ENCODE measurements at places on chromosomes 7 and 10.

GRCh38 chr10:126027692-126028091, 131.3 kb downstream of the FANK1 start:
- no peak for DNase-seq

GRCh38 chr10:71218046-71218650, 5.8 kb downstream of the UNC5B start:
- no peak for DNase-seq

GRCh38 chr7:5206686-5207085, 16.7 kb downstream of the WIPI2 start:
- no peak for DNase-seq

DNA sequence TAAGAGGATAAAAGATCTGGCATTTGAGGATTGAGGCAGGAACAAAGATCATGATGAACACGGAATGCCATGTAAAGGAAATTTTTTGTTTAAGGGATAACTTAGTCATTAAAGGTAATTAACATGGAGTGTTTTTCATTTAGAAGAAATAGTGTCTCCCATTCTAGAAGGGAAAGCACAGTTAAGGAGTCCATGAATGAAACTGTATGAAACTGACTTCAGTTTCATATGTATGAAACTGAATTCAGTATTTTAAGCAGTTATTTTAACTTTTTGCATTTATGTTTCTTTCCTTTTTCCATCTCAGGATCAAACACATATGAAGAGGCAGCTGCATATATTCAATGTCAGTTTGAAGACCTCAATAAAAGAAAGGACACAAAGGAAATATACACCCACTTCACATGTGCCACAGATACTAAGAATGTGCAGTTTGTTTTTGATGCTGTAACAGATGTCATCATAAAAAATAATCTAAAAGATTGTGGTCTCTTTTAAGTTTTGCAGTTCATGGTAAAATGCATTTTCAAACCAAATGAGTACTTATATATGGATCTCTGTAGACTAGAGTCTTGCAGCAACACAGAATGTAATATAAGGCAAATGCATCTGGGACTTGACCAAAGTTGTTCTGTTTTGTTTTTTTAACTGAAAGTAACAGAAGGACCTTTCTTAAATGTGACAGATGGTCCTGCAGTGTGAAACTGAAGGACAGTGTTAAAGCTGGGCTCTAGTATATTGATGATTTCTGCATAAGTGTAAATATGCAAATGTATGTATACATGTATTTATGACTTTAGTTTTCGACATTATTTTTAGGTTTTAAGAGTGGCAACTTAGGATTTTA, 82.6 kb downstream of the GNAI1 start:
- DNase-seq: no peak

GRCh38 chr7:35336444-35336843, 82.5 kb upstream of the TBX20 start:
- no peak for DNase-seq

GRCh38 chr10:27479016-27479415, 25.1 kb upstream of the RAB18 start:
- no peak for DNase-seq

DNA sequence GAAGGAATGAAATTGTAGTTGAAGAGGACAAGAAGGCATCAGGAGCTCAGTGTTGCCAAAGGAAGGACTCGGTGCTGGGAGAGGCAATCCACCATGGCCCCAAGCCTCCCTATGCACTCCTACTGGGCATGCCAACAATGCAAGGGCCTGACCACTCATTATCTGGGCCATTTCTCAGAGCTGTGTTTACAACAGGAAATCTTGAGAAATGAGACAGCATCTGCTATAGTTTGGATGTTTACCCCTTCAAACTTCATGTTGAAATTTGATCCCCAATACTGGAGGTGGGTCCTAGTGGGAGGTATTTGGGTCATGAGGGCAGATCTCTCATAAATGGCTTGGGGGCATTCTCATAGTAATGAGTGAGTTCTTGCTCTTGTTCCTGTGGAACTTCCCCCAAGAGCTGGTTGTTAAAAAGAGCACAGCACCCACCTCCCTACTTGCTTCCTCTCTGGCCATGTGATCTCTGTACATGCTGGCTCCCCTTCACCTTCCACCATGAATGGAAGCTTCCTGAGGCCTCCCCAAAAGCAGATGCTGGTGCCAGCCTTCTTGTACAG, 50.8 kb upstream of the AOAH start:
- DNase-seq: no peak

GRCh38 chr7:723541-723940, 3.0 kb upstream of the DNAAF5 start:
- no peak for DNase-seq

GRCh38 chr7:151539088-151539671, 19.5 kb upstream of the RHEB start:
- no peak for DNase-seq

GRCh38 chr10:58102897-58103296, 164.8 kb downstream of the IPMK start:
- DNase-seq: no peak

- no peak for DNase-seq
Measured at GRCh38 chr10:3350205-3350604, 177.6 kb upstream of the PITRM1 start.

DNA sequence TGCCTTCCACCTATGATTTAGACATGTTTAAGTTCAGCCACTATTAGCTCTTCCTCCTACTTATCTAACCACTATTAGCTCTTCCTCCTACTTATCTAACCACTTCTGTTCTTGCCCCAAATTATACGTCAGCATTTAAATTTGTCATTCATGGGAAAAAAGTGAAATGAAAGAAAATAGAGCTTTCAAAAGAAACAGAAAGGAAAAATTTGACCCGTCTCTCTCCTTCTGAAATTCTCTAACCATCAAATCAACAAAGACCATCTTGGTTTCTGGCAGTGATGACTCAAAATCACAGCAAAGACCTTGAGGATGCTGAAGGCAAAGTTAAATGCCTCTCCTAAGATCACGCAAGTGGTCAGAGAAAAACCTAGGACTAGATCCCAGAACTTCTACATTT, 2.6 kb downstream of the LIPA start:
- DNase-seq: no peak

- DNase-seq: no peak
Measured at GRCh38 chr7:93117327-93117726, 452 bp downstream of the SAMD9 start.

DNA sequence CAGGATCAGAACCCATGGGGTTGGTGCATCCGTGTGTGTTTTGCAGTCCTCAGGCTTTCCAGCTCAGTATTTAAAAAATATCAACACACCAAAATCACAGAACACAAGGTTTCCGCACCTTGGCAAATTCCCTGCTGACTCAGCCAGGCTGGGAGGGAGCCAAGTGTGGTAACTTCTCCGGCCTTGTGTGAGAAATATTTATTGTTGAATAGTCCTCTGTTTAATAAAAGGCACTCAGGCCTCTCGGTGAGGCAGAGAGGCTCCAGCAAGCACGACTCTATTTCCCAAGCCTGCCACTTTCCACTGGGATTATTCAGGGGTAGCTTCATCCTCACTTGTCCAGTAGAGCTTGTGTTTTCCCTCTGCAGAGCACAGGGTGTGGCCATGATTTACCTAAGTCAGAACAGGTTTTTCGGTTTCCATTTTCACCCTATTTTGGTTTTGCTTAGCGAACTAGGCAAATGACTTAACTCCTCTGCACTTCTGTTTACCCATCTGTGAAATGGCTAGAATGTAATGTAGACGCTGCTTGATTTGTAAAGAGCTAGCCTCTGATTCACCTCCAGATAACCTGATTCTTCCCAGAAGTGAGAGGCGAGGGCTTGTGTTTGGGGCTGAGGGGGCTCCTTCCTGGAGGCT, 13.0 kb upstream of the CHST15 start:
- DNase-seq: peak; percentile 77

DNA sequence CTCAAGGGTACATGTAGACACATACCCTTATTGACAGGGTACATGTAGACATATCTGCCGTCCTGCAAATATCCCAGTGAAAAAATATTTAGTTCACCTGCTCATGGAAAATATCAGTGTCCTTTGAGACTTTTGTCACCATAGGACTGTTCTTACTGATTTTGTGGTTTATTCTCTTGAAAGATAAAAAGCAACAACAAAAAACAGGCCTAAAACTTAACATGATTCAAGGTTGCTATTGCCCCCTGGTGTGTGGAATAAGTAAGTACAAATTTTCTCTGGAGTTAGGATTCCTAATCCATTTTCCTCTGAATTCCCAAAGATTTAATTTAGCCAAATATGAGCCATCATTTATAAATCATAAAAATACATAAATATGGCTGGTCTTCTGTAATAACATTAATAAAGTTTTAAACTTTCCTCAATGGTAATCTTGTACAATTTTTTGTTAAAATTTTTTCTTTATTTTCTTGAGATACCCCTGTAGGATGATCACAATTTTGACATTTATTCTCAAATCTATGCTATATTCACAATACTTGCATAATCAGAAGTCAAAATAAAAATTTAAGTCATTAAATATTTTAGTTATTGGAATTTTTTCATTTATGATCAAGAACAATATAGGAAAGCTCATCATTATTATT, 741.4 kb upstream of the POT1 start:
- no peak for DNase-seq

DNA sequence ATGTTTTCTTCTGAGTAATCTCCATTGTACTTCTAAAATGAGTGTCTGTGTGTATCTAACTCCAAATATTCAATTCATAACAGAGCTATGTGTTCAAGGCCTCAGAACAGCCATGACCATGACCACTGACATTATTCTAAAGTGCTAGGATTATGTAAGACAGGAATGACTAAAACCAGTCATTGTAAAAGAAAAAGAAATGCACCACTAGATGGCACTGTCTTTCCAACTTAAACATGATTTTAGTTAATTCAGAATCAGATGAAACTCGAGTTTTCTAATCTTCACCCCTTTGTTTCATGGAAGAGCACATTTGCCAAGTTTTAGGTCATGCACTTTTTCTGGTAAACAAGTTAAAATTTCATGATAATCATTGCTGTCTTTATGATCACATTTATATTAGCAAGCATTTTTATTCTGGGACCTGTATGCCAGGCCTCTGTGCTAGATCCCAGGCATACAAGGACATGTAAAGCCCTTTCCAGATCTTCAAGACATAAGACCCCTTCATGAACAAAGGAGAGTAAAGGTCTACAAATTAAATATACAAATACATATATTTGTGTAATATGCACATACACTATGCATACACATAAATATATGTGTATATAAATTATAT, 26.1 kb upstream of the RSU1 start:
- DNase-seq: no peak

DNA sequence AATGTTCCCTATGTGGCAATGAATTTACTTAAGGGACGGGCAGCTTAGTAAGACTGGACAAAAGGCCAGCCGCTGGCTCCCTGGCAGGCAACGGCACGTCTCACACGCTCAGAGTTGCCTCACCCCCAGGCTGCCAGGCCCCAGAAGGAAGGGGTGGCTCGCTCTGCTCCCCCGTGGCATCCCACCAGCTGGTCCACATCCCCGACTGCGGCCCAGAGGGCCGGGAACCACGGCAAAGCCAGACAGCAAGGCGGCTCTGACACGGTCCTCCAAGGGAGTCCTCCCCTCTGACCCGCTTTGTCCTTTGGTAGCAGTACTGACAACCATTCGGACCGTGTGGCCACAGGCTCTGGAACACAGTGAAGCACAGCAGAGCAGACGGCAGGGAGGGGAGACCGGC, 34.1 kb downstream of the NUDT1 start:
- DNase-seq: no peak

DNA sequence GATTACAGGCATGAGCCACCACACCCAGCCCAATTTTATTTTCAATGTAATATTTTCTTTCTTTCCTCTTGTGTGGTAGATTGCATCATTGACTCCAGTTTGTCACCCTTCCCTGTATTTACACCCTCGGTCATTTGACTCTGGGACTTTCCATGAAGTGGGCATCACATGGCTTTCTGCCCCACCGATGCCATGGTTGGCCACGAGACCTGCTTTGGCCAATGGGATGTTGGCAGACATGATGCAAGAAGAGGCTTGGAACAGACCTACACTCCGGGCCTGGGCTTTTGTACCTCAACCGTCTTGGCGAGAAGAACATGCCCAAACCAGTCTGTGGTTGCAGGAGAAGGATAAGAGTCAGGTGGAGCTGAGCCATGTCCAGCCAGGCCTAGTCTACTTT, 38.8 kb upstream of the CACUL1 start:
- peak; percentile 13 for DNase-seq

- no peak for DNase-seq
Measured at GRCh38 chr7:93026425-93026824, 91.4 kb downstream of the SAMD9 start.

DNA sequence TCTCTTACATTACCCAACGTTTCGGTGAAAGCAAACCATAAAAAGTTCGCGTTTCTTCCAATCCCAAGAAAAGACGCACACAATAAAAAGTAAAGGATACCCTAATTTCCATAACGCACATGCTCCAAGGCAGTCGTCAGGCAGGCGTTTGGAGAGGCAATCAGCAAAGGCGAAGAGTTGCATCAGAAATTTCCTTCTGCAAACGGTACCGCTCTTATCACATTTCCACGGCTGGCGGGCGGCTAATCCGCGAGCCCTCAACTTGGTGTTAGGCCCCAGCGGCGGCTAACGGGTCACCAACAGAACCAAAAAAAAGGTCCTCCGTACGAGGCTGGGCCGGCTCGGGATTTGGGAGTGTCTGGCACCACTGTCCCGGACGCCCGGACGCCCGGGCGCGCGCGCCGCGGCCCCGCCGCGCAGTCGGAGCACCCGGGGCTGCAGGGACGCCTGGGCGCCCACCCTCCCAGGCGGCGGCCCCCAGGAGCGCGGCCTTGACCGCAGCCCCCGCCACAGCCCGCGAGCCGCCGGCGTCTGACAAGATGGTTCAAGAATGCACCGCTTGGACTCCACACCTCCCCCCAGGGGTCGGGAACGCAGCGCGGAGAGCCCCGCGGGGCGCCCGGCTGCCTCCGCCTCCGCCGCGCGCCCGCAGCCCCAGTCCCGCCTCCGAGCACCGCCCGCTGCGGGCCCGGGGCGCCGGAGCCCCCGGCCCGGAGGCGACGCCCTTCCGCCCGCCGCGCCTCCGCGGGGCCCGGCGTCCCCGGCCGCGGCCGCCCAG, 9.8 kb upstream of the GRB10 start:
- DNase-seq: no peak

DNA sequence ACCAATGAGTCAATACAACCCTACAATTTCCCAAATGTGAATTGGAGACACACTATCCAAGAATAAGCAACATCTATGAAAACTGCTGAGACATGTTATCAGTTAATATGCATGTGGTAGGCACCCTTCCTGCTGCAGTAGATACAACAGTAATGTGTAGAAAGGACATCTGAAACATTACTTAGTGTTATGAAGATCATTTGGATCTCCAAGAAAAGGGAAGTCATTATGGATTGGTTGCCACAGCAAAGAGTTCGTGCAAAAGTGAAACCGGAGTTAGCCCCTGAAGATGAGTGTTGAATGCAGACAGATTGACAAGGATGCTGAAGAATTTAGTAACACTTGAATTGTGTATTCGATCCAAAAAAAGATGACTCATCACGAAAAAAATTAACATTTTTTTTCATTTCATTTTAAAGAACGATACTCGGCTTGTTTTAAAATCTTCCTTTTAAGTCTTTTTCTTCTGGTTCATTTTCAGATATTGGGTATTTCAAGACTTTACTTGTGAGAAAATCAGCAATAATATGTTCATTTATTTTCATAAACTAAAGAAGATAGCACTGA, 322.4 kb upstream of the KLF6 start:
- no peak for DNase-seq

- no peak for DNase-seq
Measured at GRCh38 chr10:35808344-35808743, 166.2 kb upstream of the FZD8 start.

GRCh38 chr10:75001715-75002350, 109.6 kb upstream of the SAMD8 start:
- no peak for DNase-seq

- DNase-seq: peak; percentile 45
Measured at GRCh38 chr7:55140221-55140940, 121.6 kb downstream of the EGFR start.
